ENCODE measurements at places on chromosomes 12 and 14. TPM values are rescaled to one million over a fixed set of nuclear protein-coding genes. Genes with fewer than 3 reads are reported as not detected.

SLC15A4 gene
- total RNA-seq: 28.6 TPM

MDM2 gene
- 73.2 TPM for total RNA-seq

KRT74 gene
- not detected for total RNA-seq

GRCh38 chr14:31307198-31307597 lies 99.6 kb upstream of the HECTD1 start:
- no peak for DNase-seq

DNA sequence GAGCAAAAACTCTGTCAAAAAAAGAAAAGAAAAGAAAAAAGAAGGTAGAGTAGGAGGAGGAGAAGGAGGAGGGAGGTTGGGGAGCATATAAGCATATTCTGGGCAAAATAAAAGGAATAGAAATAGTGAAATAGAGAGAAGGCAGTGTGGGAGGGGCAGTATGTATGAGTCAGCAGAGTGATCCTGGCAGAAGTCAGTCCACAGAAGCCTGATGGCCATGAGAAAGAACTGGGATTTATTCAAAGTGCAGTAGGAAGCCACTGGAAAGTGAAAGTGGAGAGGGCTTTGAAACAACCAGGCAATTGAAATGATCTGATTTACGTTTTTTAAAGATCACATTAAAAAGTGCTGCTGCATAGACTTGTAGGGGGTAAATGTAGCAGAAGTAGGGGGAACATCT lies 368.6 kb upstream of the USP15 start:
- no peak for DNase-seq

Measured in mucosa of gallbladder (tissue), 1 donor.